ENCODE measurements at places on chromosomes 12 and 14.

- DNase-seq = no peak
These were observed 86.4 kb upstream of the RFLNA start for GRCh38 chr12:124208489-124208888.

GRCh38 chr12:122738571-122738970 lies 7.9 kb upstream of the HCAR1 start:
- DNase-seq = no peak

DNA sequence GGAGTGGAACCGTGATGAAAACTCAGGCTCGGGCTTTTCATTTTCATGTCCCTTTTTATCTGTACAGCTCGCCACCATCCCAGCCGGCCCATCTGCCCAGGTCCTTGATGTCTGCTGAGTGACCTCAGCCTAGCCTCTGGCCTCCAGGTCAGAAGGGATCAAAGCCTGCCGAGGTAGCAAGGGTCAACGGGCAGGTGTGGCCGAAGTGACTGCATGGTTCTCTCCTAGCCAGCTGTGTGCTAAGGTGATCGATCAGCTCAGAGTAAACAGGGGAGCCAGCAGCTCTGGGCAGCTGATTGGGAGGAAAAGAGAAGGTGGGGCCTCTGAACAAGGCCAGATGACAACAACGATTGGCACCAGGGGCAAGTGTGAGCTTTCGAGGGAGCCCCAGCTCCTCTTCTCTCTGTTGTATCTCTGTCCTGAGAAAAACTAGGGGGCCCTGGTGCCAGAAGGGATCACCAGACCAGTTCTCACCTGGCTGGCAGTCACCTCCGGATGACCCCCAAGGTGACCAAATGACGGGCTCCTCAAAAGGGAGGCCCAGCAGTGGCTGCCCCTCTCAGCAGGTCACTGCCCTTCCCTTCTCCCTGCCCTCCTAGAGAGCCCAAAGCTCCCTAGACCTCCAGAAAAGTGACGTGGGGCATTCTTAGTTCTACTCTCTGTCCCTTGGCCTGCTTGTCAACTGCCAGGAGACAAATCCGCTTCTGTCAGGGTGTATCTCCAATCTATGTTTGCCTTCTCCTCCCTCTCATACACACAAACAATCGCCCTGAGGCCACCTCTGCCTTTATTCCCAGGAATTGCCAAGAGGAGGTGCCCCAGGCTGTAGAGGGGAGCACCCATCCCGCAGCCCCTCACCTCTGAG lies 3.4 kb downstream of the SLC6A12 start:
- DNase-seq = no peak

DNA sequence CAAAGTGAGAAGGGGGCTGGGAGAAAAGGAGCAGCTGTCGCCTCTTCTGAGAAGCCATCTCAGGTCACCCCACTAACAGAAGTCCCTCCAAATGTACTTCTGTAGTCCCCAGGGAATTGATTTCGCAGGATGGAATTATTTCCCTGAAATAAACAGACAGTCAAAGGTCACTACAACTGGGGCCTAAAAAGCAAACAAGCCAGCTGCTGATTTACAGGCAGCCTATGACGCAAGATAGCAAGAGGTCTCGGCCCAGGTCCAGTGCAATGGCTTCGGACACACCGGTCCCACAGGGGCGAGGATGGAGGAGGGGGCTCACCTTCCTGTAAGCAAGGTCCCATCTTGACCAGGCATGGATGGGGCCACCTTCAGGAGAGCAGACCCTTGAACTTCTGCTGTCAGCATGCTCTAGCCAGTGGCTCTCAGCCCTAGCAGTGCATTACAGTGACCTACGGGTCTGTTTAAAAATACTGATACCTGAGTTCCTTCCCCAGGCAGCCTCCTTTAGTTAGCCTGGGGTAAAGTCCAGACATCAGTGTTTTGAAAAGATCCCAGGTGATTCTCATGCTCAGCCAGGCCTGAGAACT lies 18.1 kb downstream of the NUAK1 start:
- no peak for DNase-seq

GRCh38 chr12:10847744-10848143 lies 1.5 kb downstream of the PRR4 start:
- DNase-seq = no peak

DNA sequence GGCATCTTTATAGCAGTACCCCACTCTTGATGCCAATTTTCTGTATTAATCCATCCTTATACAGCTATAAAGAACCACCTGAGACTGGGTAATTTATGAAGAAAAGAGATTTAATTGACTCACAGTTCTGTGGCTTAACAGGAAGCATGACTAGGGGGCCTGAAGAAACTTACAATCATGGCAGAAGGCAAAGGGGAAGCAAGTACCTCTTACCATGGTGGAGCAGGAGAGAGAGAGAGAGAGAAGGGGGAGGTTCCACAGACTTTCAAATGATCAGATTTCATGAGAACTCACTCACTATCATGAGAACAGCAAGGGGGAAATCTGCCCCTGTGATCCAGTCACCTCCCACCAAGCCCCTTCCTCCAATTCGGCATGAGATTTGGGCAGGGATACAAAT lies 84.4 kb downstream of the SLC24A4 start:
- DNase-seq = no peak

GRCh38 chr14:73833034-73833433 lies 18.6 kb upstream of the PTGR2 start:
- DNase-seq = no peak

Data from SHP77 treated with DMSO at 0.1 percent for 48 hours (cell line).